ENCODE measurements at places on chromosomes 16 and 17.

GRCh38 chr17:9944704-9945103 lies 39.6 kb upstream of the RCVRN start:
- no peak for DNase-seq

DNA sequence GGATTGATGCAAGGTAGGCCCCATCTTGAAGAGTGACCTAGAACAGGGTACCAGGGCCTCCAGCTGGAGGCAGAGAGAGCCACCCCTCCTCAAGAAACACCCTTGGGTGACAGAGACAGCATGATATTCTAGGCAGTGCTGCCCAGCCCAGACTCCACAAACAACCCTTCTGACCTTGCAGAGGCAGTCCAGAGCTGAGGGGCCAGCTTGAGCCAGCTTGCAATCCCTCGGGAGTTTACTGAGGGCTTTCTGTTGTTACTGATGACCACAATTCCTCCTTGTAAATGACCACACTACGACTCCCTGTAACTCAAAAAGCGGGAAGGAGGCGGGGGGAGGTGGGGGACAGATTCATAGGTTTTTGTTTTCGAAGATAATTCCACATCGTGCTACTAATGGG lies 18.6 kb upstream of the MNT start:
- DNase-seq, result no peak

DNA sequence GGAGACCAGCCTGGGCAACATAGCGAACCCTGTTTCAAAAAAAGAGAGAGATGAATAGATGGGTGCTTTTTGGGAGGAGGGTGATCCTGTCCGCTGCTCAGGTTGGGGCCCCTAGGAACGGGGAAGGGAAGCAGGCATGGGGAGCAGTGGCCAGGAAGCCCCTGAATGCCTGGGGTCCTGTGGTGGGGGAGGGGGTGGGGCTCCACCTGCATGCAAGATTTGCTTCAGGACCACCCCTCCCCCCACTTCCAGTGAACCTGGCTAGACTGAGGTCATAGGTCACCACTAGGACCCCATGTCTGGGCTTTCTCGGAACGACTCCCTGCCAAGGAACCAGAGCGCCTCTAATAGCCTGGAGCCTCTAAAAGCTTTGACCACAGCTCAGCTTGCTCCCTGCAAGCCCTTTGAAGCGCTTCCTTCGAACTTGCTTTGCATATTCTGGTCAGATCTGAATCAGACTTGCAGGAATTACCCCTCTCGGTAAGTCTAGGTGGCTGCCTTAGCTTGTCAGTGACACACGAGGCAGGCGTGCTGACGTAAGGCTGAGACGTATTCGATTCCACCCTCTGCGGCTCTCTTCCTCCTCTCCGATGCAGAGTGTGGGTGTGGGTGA lies 3.7 kb downstream of the SOCS3 start:
- DNase-seq, result peak; percentile 94

- DNase-seq, result no peak
Observed at GRCh38 chr16:88840600-88841215, 16.0 kb downstream of the GALNS start.

DNA sequence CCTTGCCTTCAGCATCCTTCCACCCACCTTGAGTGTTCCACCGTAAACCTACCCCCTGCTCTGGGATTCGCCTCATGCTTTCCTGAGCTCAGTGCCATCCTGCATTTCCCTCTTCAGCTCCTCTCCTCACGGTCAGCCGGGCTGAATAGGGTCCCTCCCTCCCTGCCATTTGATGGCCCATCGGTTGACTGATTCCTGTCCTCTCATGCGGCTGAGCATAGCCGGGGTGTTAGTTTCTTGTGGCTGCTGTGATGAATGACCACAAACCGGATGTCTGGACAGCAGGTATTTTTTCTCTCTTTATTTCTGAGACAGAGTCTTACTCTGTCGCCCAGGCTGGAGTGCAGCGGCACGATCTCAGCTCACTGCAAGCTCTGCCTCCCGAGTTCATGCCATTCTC lies 44.1 kb upstream of the MGAT5B start:
- DNase-seq, result no peak

GRCh38 chr17:76337413-76337777 lies 16.3 kb downstream of the PRPSAP1 start:
- DNase-seq, result no peak

Data from GM20000 (cell line).